ACHN (cell line): ENCODE measurements at places on chromosomes 3 and 15.

- DNase-seq: no peak
Observed at GRCh38 chr3:87267953-87268645, 8.3 kb downstream of the POU1F1 start.

- no peak for DNase-seq
Observed at GRCh38 chr3:59408047-59408624, 358.3 kb upstream of the CFAP20DC start.

- DNase-seq: peak; percentile 49
Observed at GRCh38 chr15:39874890-39875549, 45.0 kb downstream of the GPR176 start.

DNA sequence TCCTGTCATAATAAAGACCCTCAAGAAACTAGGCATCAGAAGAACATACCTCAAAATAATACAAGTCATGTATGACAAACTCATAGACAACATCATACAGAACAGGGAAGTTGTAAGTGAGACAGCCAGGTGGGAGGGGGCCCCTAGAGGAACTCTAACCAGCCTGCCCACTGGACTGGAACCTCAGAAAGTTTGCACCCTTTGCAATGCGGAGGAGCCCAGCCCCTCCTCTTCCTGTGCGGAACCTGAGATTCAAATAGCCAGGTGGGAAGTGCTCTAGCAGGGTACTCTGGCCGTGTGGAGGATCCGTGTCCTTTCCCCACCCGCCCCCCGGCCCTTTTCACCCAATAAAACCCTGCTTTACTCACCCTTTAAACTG is 387.0 kb upstream of the CBLB start:
- no peak for DNase-seq

GRCh38 chr3:172087602-172088580 is 48.5 kb downstream of the FNDC3B start:
- DNase-seq: no peak

DNA sequence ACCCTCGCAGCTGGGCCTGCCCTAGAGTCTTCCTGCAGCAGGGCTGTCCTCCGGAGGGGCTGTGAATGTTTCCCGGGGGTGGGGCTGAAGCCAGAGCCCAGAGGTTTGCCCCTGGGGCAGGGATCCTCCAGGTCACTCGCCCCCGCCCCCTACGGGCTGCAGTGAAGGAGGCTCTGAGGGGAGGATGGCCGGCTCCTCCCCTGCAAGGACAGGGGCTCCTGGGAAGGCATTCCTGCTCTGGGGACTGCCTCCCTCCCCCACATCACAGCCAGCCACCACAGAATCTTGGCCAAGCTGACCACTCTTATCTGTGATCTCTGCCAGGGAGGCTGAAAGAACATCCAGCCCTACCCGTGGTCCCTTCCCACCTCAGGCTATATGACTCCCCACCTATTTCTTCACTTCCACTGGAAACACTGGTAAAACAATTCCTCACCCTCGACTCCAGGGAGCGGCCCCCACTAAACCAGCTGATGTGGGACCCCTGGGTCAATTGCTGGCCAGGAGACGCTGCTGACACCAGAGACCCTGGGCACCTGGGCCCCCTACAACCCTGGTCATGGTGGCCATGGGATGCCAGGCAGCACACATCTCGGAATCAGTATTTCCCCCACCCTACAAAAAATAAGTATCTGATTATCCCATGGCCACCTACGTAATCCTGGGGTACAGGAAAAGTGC is 66.0 kb downstream of the HMCES start:
- no peak for DNase-seq

- no peak for DNase-seq
Observed at GRCh38 chr3:53865732-53866499, 16.0 kb downstream of the ACTR8 start.
